ENCODE measurements at places on chromosomes 1 and 21.

DNA sequence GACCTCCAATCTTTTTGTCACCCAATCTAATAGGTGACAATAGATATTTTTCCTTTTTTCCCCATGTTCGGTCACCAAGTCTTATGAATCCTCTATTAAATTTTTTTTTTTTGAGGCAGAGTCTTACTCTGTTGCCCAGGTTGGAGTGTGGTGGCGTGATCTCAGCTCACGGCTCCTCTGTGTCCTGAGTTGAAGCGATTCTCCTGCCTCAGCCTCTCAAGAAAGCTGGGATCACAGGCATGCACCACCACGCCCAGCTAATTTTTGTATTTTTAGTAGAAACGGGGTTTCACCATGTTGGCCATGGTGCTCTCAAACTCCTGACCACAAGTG is 42.5 kb upstream of the MTF1 start:
- DNase-seq: no peak

- DNase-seq: peak; percentile 62
Measured at GRCh38 chr1:113904293-113904673, 316 bp downstream of the AP4B1 start.

GRCh38 chr21:36852293-36852692 is 114.2 kb downstream of the HLCS start:
- DNase-seq: no peak

- no peak for DNase-seq
Measured at GRCh38 chr1:207959910-207960309, 49.0 kb upstream of the CD34 start.

GRCh38 chr1:27569088-27569460 is 34.9 kb downstream of the AHDC1 start:
- DNase-seq: no peak

DNA sequence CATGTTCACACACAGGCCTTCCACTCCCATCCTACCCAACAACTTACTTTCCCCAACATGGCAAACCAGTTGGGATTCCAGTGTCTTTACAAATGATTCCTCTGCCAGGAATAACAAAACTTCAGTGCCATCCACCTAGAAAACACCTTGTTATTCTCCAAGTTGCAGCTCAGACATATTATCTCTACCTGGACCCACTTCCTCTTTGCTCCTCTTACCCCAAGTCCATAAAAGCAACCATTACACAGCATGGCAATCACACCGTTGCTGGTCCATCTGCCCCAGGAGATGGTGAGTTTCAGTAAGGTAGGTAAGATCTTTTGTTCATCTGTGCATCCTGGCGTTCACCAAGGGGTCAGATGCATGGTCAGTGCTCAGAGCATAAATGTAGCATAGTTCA is 66.0 kb upstream of the CSF1 start:
- DNase-seq: no peak

GRCh38 chr1:31694069-31694963 is 9.5 kb downstream of the COL16A1 start:
- no peak for DNase-seq

- DNase-seq: no peak
Measured at GRCh38 chr21:35976929-35977328, 83.4 kb downstream of the SETD4 start.

DNA sequence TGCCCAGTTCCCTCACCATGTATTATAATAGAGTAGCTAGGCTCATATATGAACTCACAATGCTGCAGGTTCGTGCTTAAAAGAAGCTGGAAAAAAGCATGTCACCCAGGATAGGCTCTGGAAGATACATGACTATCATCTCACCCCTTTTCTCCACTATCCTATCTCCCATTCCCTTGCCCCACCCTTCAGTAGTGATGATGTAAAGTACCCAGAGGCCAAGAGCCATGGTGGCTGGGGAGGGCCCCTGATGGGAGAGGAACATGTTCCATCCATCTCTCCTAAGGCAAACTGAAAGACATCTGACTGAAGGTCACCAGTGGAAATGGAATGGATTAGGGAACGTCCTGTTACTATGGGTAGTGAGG is 20.3 kb upstream of the RBBP5 start:
- DNase-seq: no peak

GRCh38 chr21:21213297-21213696 is 215.1 kb downstream of the NCAM2 start:
- DNase-seq: no peak

DNA sequence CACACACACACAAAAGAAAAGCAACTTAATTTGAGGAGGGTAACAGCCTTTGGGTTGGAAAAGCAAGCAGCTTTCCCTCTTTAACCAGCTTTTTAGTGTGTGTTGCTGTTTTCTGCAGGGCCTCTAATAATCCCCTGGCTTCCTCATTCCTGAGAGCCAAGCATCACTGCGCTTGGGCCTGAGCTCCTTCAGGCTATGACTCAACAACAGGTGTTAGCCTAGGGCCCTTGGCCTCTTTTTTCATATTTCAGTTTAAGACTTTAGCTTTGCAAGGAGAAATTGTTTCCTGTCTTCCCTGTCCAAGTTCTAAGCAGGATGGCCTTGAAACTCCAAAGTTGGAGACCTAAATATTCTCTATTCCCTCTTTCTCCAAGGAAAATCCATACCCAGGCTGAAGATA is 26.2 kb upstream of the SNX27 start:
- DNase-seq: no peak

DNA sequence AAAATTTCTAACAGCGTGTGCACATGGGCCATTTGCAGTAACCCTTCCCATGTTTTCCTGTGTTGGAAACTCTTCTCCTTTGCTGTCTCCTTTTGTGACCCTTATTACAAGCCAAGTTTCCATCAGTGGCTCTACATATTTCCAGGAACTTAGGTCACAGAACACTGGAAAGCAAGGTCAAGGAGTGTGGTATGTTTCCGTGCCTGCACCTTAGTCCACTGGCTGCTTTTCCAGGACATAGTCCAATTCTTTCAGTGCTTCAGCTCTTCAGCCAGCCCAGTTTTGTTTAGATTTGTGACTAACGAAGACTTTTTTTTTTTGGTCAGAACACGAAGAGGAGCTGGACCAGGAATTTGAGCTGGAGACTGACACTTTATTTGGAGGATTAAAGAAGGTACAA is 33.8 kb downstream of the HHAT start:
- DNase-seq: no peak

- DNase-seq: peak; percentile 12
Measured at GRCh38 chr1:53025034-53025768, 36.8 kb upstream of the PODN start.

DNA sequence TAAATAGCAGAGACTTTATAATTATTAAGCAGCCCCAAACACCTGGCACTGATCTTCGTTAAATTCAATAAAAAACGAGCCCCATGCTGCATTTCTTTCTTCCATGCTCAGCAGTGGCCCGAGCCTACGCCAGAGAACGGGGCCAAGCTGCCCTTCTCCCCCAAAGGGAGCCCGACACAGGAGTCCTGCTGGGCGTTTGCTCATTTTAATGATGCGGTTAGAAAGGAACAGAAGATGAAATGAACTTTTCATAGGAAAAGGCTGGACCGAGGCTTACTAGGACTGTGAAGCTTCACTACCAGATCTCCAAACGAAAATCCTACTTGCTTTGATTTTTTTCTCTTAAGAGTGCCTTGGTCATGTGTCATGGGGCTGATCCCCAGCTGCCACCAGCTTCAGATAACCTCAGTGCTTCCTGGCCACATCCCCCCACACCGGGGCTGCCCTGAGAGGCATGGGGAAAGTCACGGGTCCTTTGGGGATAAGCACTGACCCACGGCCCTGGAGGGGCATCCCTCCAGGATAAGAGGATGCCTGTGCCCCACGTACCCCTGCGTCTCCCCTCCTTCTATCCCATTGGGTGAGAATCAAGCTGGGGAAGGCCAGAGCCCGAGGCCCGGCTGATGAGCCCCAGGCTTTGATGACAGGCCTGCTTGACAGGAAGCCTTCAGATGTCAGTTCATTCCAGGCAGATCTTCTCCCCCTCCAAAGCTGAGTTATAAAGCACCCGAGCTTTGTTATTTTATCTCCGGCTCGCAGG is 34.2 kb downstream of the PGBD5 start:
- no peak for DNase-seq

DNA sequence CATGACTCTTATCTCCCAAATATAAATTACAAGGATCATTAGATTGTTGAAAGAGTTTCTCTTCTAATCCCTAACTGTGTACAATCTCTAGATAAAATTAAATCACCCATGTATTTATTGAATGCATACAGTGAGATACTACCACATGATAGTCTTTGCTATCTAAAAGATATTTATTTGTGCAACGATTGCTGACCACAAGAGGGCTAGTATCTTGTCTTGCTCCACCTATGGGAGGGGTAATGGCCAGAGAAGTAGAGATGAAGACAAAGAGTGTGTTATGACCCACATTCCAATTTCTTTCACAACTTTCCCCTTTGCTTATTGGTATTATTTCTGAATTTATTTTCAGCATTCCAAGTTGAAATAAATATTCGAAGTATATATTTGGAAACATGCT is 13.7 kb downstream of the PYHIN1 start:
- DNase-seq: no peak

GRCh38 chr1:244269169-244269568 is 182.5 kb downstream of the ADSS2 start:
- DNase-seq: no peak

DNA sequence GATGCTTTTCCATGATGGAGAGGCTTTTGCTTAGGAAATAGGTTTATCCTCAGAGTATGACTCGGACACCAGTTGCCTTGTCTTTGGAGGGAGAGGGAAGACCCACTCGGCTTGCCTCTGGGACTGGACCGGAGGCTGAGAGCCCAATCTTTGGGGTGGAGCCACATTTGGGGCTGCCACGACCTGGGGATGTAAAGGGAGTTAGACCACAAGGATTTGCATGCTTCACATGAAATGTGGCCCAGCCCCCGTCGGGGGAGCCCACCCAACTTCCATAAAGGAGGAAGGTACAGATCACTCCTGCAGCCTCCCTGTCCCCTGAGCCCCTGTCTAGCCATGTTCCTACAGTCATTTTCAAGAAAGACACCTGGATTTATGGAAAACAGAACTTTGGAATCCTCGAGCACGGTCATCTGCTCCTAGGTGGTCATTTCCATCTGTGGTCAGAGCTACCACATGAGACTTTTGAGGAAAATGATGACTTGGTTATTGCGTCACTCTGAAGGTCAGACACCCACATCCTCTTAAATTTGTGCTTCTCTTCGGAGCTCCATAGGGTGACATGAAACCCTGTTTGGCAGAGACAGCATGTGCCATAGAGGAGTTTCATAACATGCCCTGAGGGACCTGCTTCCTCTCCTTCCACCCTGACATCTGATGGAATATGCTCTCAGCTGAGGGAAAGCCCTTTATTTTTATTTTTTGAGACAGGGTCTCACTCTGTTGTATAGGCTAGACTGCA is 99.4 kb upstream of the SLC45A1 start:
- DNase-seq: no peak

DNA sequence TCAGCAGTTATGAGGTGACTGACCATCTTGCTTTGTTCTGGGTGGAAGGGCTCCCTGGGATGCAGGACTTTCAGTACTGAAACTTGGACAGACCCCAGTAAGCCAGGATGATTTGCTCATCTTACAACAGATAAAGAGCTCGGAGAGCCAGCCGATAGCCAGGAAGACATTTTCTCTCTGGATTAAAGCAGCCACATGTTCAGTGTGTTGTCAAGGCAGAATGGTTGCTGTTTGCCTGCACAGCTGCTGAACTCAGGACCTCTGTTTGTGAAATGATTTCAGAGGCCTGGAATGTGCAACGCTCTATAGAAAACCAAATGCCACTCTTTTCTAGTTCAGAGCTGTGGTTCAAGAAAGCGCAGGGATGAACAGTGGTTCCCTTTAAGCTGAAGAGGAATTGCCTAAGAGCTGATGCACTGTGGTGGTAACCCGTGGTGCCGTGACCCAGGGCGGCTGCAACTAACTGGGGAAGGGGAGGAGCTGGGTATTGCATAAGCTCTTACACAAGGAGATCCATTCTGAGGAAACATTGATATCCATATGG is 40.7 kb downstream of the CASQ2 start:
- DNase-seq: no peak

GRCh38 chr1:218813237-218813636 is 360.4 kb upstream of the LYPLAL1 start:
- no peak for DNase-seq

- DNase-seq: no peak
Measured at GRCh38 chr1:211267204-211267857, 8.2 kb downstream of the RCOR3 start.

GRCh38 chr1:232786845-232787455 is 18.3 kb upstream of the MAP10 start:
- no peak for DNase-seq

DNA sequence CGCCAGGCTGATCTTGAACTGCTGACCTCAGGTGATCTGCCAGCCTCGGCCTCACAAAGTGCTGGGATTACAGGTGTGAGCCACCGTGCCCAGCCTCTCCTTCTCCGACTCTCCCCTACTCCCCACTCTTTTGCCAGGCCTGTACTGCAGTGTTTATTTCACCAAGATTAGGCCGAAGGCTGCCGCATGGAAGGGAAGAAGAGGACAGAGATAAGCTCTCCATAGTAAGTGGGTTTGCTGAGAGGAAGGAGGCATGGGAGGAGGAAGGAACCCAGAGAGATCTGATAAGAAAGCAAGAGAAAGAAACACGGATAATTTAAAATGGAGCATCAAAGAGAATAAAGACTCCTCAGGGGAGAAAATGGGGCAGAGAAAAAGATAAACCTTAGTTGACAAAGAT is 8.7 kb downstream of the PTCH2 start:
- DNase-seq: no peak

GRCh38 chr1:185650602-185651230 is 83.5 kb upstream of the HMCN1 start:
- no peak for DNase-seq

Data from cerebellum (tissue), 4 donors.